Fibroblast of lung (primary cell): ENCODE measurements at places on chromosomes 5 and 9. TPM values are rescaled to one million over a fixed set of nuclear protein-coding genes. Genes with fewer than 3 reads are reported as not detected.

DNA sequence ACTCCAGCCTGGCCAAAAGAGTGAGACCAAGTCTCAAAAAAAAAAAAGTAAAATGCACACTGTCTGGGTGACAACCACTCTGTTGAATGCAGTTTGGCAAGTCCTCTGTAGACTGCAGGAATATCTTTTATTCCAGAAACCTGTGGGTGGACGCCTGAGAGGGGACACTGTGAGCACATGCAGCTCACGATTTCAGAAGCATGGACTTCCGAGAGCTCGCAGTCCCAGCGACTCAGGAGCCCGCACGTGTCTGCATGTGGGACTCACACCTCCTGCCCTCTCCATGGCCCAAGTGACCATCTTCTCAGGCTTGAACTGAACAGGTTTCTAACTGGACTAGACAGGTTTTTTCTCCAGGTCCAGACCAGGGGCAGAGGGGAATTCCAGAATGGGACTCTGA, 388.6 kb upstream of the IRX2 start:
- DNase-seq, result no peak

- no peak for DNase-seq
Observed at GRCh38 chr9:69023650-69024049, 9.7 kb upstream of the PRKACG start.

DNA sequence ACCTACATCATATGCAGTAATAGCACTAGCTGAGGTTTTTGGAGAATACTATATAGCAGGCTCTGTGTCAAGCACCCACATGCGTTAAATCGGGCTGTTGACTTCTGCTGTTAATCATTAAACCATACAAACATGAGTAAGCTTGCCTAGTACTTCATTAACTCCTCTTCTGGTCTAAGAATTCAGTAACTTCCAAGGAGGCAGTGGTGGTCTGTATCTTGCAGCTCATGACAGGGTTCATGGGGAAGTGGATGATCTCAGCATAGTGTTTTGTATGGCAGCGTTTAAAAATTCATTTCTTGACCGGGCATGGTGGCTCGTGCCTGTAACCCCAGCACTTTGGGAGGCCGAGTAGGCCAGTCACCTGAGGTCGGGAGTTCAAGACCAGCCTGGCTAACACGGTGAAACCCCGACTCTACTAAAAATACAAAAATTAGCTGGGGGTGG, at the start of gene HAVCR1:
Gene HAVCR1, minus strand, starts transcription at position 24 of the 447 bp plus-strand sequence. CDS start 1,173 bp downstream, outside the sequence.
- no peak for DNase-seq

GRCh38 chr5:173317852-173318251, 10.4 kb downstream of the STC2 start:
- DNase-seq, result no peak

- DNase-seq, result peak; percentile 49
Observed at GRCh38 chr5:74581988-74582365, 58.6 kb downstream of the ENC1 start.

DNA sequence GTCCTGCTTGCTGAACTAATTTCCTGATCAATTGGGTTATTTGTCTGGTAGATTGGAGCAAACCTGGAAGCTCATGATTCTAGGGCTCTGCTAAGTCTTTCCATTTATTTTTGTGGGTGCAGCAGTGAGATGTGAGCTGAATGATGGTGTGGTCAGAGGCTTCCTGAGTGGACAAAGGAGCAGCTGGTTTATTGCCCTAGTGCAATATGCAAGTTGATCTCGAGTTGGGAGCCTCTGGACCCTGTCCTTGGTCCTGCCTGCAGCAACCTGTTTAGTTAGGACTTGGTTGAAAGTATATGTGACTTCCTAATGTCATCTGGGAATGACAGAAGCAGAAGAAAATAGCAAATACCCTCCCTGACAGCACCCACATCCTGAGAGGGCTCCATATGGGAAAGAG, 4.2 kb upstream of the UNC5A start:
- DNase-seq, result peak; percentile 19

DNA sequence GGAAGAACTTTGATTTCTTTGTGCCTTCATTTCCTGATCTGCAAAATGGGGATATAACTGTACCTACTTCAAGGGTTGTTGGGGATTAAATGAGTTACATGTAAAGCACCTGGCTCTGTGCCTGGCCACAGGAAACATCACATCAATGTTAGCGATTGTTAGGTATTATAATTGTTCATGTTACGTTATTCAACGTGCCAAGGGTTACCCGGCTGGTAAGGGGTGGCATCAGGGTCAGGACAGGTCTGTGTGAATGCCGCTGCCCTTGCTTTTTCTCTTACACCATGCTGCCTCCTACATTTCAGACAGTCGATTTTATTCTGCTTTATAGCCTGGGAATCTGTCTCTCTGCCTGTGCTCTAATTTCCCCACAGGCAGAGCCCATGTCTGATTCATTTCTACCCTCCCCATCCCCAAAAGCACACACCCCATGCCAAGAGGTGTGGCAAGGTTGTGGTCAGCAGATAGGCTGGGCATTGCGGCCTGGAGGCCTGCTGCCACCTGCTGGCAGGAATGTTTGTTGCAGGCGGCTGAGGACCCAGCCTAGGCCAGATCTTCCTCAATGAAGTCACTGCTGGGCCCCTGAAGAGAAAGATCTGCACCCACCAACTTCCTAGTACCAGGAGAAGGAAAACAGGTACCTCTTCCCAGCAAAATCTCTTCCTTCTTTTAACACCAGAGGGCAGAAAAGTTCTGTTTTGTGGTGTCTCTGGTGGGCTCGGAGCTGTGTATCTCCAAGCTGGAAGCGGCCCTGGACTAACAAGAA, 5.3 kb downstream of the ANKS6 start:
- peak; percentile 96 for DNase-seq

DNA sequence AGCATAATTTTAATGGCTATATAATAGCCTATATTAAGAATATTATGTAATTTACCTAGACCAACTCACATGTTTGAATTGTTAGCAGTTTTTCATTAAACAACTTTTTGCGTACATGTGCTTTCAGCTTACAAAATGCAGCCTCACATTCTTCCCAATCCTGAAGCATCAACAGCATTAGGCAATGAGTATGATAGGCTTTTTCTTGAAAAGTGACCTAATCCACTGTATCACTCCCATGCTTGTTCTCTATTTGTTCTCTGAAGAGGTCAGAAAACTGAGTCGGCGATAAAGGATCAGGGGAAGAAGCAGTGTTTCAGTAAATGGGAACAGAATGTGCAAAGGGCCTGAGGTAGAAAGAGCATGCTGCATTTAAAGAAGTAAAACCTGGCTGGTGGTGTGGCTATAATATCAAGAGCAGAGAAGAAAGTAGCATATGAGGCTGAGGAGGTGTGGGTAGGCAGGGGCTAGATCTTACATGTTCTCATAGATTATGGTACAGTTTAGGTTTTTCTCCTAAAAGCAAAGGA, 212.4 kb downstream of the SAXO1 start:
- no peak for DNase-seq

DNA sequence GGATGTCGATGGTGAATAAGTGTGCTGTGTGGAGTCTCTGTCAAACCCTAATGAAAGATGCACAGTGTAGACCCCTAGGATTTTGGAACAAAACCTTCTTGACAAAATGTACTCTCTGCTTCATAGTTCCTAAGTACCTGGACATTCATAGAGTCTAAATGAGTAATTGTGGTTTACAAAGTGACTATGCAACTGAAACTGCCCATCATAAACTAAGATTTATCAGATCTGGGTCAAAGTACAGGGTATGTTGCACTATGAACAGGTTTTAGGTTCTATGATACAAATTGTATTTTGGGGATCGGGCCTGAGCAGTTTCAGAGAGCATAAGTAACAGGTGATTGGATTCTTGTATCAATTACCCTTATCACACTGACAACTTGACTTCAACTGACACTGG, 79.4 kb downstream of the LURAP1L start:
- DNase-seq, result no peak

DNA sequence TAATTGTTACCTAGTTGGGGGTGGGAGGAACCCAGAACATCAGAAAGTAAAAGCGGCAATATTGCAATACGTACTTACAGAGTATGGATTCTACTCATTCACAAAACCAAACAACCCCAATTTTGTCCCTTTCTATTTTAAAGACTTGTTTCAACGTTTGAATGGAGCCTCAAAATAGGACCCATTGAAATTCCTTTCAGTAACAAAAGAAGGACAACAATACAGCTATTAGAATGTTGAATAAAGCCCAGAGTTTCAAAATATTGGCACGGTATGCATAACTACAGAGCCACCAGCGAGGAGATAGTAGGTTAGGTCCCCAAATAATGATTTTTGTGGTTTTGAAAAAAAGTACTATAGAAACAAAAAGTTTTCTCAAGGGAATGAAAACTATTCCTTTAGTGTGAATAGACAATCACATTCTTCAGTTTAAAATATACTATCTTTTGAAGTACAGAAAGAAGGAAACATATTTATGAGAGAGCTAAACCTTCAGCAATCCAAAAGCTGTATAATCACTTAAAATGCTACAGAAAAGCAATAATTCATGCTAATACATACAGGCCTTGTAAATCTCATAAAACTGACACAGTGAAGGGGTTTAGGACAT, 235.5 kb downstream of the RFX3 start:
- no peak for DNase-seq

DNA sequence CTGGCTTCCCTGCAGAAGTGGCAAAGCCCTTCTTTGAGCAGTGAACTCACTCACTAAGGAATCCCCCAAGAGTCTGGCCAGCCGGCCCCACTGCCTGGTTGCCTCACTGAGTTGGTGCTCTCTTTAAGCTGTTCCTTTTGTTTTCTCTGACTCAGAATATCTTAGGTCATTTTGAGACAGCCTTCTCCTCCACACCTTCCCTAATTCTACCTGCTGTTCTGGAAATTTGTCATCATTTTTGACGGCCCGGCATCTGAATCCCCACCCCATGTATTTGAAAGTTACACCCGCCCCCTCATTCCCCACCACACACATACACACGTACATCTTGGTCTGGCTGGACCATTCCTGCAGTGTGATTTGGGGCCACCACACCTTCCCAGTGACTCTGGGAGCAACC, 41.8 kb downstream of the FGF1 start:
- DNase-seq, result no peak

DNA sequence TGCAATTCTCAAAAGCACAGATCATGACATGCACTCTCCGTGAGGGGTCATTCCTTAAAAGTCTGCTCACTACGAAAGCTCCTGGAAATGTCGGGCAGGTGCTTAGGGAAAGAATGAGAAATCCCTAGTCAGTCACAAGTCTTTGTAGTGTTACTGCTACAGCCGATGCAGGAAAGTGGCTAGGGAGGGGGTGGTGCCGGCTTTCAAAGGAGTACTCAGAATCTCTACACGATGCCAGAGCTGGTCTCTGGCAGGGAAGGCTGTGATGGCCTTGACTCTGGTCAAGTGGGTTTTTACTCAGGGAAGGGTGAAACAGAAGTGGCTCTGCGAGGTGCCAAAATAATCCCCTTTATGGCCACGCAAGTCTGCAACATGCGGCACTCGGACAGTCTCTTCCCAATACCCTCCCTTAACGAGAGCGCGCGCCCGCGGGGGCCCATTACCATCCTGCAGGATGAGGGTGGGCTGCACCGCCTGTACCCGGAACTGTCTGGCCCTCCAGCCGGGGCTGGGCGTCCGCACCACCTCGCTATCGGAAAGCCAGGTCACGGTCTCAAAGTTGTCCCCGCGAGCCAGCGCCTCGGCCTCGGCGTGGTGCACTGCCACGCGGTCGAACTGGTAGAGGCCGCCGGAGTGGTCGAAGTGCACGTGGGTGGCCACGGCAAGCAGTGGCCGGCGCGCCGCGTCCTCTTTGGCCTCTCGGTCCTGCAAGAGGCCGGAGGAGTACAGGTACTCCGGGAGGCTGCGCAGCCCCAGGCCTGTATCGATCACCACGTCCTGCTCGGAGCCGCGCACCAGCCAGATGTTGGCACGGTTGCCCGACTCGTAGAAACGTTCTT, 956 bp downstream of the MBLAC2 start:
- peak; percentile 58 for DNase-seq

- peak; percentile 42 for DNase-seq
Observed at GRCh38 chr5:167295681-167296005, 995.8 kb upstream of the WWC1 start.

DNA sequence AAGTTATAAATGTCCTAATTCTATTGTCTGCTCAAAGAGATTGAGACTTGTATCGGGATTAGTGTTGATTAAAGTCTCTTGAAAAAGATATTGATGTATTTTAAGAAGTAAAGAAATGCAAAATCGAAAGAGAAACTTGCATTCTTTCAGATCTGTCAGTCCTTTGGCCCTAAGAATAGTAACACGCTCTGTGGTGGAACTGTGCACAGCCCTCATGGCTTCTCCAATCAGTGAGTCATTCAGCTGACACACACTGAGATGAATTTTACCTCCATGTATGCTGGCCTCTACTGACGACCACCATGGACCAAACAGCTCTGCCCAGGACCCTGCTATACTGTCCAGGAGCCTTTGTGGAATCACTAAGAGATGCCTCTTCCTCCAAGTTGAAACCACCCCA, 232.4 kb downstream of the ESM1 start:
- DNase-seq, result peak; percentile 61

DNA sequence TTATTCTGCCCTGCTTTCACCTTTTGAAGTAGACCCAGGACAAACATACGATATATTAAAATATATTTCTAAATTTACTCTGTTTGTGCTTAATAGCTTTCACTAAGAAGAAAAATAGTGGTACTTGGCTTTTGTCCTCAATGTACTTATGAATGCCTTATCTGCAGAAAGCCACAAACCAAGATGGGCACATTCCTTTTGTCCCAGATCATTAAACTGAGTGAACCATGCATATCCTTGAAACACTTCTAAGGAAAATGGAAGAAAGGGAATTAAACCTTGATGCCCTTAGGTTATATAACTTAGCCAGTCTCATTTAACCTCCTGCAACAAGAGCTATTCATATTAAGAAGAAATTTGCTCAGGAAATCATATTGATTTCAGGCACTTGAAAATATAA, 553.8 kb upstream of the CDH9 start:
- DNase-seq, result peak; percentile 6

DNA sequence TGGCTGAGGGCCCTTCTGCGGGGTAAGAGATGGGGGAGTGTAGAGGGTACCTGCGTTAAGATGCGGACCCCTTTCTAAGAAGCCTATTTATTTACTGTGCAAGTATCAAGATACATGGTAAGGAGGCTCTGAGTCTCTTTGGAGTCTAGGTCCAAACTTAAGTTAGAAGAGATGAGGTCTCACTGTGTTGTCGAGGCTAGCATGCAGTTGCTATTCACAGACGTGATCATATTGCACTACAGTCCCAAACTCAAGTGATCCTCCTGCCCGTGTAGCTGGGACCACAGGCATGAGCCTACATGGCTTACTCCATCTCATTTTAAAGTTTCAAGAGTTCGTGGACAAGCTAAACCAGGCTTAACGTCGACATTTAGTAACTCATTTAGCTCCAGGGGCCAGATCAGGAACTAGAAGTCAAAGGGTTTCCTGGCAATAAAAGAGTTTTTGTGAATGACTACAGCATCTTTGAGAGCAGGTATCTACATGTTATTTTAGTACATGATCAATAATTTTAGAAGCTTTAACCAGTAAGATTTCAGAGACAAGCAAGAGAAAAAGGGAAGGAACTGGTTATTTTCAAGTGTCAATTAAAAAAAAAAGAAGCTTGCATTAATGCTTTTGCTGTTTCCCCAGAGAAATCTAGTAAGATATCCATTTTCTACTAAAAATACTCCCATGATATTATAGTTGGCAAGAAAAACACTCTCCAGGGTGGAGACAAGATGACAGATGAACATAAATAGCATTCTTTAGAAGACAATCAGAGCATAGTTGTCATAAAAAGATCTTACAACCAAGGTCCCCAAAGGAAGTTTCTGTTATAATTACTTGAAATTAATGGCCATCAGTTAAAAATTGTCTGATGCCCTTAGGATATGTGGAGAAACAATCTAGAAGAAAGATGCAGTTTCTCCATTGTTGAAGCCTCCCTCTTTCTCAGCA, 141.3 kb downstream of the SCAMP1 start:
- DNase-seq, result peak; percentile 69

Gene CPLANE1
- 17.7 and 20.0 TPM in 2 replicates for total RNA-seq

Gene MYO10
- 82.2 and 95.5 TPM in 2 replicates for total RNA-seq

Gene MYMK
- not detected in 2 replicates for total RNA-seq

Gene SPATA31E1
- total RNA-seq, result not detected in 2 replicates

Gene GDNF
- total RNA-seq, result 0.51 and 0.83 TPM in 2 replicates

Gene RASGEF1C
- under 0.01 TPM in 2 replicates for total RNA-seq

Gene MACIR
- 3.5 and 3.9 TPM in 2 replicates for total RNA-seq
